NCI-H2081 treated with DMSO at 0.1 percent for 48 hours (cell line): ENCODE measurements at places on chromosomes 13 and 19.

- no peak for DNase-seq
Measured at GRCh38 chr13:40158218-40158617, 502.8 kb downstream of the COG6 start.

DNA sequence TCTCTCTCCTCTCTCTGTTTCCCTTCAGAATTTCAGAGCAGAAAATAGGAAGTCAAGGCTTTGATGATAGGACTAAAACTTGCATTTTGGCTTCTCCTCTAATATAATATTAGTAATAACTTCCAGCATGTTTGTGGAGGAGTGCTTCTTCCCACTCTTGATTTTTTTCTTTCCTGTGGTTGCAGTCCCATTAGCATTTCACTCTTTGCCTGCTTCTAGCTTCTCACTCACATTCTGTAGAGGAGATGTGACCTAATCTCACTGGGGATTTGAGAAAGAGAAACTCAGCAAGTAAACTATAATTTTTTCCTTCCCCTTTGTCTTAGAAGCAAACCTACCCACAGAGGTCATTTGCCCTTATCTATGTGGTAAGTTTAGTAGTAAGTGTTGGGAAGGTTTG, 169.4 kb upstream of the HTR2A start:
- DNase-seq: no peak

GRCh38 chr19:5434970-5435641, 20.1 kb upstream of the ZNRF4 start:
- DNase-seq: no peak

DNA sequence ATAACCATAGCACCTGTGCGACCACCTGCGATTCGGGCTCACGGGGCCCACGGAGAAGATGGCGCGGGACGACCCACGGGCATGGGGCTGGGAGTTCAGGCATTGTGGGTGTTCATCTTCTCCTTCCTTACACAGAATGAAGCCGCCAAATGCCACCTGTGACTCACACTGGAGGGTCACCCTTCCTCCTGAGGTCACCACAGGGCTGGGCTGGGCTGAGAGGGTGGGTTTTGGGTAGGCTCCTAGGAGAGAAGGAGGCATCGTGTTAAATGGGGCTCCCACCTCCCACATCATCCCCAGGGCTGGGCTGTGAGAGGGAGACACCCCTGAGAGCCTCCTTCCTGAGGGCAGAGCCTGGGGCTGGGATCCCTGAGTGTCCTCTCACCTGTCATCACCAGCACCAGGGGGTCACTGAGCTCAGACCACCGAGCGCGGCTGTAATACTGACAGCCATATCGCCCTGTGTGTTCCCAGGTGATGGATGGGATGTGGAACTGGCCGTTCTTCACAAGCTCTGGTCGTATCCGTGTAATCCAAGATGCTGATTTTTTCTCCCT, 1.4 kb downstream of the LILRB2 start:
- DNase-seq: no peak

DNA sequence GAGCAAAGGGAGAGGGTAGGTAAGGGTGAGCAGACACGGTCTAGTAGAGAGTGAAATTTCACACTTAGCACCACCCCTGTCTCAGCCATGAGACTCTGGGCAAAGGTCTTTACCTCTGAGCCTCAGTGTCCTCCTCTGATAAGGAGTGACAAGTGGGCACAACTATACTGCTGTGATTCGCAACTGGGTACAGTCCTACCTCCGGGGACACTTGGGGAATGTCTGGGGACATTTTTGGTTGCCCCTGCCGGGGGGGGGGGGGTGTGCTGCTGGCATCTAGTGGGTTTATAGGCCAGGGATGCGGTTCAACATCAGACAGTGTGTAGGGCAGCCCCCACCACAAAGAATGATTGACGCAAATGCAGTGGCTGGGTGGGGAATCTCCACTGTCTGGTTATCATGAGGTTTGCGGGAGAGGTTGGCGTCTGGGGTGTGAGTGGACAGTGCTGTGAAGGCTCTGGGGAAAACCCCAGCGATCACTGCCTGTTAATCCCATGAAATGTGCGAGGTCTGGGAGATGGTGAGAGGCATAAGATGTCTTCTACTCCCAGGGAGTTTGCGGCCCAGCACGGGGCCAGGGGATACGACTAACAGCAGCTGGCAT, 4.3 kb downstream of the NACC1 start:
- DNase-seq: no peak

GRCh38 chr19:40380199-40381037, 9.6 kb downstream of the HIPK4 start:
- no peak for DNase-seq

DNA sequence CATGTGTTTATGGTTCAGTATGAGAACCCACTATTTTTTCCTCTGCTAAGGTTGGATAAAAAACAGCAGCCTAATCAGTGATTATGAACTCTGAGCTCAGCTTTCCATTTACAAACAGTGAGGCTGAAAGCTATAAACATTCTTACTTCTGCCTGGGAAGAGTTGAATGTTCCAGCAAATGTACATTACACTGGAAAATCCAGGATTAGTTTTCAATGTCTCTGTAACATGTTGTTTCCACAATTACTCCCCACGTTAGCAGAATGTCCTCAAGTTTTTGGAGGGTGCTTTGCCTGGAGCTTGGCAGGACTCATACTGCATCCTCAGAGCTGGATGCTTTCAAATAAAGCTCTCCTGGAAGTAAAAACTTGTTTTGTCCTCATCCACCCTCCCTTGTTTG, 150.4 kb downstream of the POSTN start:
- no peak for DNase-seq

GRCh38 chr19:36120092-36120983, 5.1 kb downstream of the TBCB start:
- no peak for DNase-seq

- DNase-seq: no peak
Measured at GRCh38 chr13:84784443-84785153, 902.3 kb upstream of the SLITRK1 start.

DNA sequence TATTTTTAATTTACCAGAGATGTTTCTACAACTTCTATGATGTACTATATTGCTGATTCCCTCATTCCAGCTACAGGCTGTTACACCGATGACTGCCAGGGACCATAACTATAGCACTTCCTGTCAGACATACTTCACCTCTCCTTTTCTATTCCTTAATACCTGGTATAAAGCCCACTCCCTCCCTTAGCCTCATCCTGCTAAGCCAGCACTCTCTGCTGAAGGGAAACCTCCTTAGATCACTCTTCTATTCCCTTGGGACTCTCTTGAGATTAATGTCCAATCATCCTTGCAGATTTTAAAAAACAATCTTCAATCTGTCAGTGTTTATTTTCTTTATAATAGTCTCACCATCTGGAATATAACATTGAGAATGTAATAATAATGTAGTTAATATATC, 127.9 kb downstream of the DIAPH3 start:
- DNase-seq: no peak
